Mammary microvascular endothelial cell (primary cell): ENCODE measurements at places on chromosomes 13 and 19. TPM values are rescaled to one million over a fixed set of nuclear protein-coding genes. Genes with fewer than 3 reads are reported as not detected.

ZNF30 gene
- total RNA-seq, result 2.8 and 3.5 TPM in 2 replicates

KLK4 gene
- total RNA-seq, result not detected in 2 replicates

NTN5 gene
- total RNA-seq, result 0.07 TPM in 1 of 2 replicates, not detected in the other

ZNF723 gene
- total RNA-seq, result not detected in 2 replicates

GRK1 gene
- not detected in 2 replicates for total RNA-seq

PDCD5 gene
- total RNA-seq, result 207 and 280 TPM in 2 replicates

SLC7A9 gene
- not detected in 2 replicates for total RNA-seq

C2CD4C gene
- total RNA-seq, result under 0.01 and 0.10 TPM in 2 replicates

JSRP1 gene
- total RNA-seq, result not detected in 2 replicates

NCCRP1 gene
- 0.15 TPM in 1 of 2 replicates, not detected in the other for total RNA-seq

MBD3L1 gene
- not detected in 2 replicates for total RNA-seq

THSD8 gene
- total RNA-seq, result not detected in 2 replicates
